Effector CD4-positive, alpha-beta T cell (primary cell): ENCODE measurements at places on chromosomes 7 and 10.

GRCh38 chr7:115086146-115086841 is 164.4 kb downstream of the MDFIC start:
- DNase-seq, result no peak

GRCh38 chr7:92837000-92837749 is 802 bp upstream of the CDK6 start:
- no peak for DNase-seq

- DNase-seq, result no peak
These were observed 68.1 kb downstream of the PRTFDC1 start for GRCh38 chr10:24884316-24884715.

- no peak for DNase-seq
These were observed 69.3 kb downstream of the ALOX5 start for GRCh38 chr10:45443101-45444009.

GRCh38 chr7:131557652-131558385 is 1.4 kb upstream of the PODXL start:
- no peak for DNase-seq

DNA sequence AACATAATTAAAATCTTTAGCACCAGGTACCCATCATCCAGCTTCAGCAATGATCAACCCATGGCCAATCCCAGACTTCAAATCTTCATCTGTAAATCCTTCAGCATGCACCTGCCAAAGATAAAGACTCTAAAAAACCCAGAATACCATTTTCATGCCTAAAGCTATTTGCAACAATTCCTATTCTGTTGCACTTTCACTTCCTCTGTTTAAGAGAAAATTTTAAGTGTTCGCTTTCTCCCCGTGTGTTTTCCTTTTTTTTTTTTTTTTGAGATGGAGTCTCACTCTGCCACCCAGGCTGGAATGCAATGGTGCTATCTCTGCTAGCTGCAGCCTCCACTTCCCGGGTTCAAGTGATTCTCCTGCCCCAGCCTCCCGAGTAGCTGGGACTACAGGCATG is 31.8 kb upstream of the HTR5A start:
- DNase-seq, result no peak

GRCh38 chr7:81707196-81707595 is 62.7 kb downstream of the HGF start:
- DNase-seq, result no peak

GRCh38 chr10:24463611-24464426 is 254.9 kb downstream of the KIAA1217 start:
- DNase-seq, result no peak

DNA sequence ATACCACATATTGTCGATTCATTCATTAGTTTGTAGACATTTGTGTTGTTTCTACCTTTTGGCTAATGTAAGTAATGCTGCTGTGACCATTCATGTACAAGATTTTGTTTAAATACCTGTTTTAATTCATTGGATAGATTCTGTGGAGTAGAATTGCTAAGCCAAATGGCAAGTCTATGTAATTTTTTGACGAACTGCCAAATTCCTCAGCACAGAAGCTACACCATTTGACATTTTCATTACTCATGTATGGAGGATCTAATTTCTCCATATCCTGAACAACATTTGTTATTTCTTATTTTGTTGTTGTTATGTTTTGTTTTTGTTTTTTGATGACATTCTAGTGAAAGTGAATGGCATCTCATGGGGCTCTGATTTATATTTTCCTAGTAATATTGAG is 1351.3 kb upstream of the SORCS1 start:
- DNase-seq, result no peak
